ENCODE measurements at places on chromosomes 16 and 17. TPM values are rescaled to one million over a fixed set of nuclear protein-coding genes. Genes with fewer than 3 reads are reported as not detected.

The FN3K gene
- not detected for total RNA-seq

The P2RX1 gene
- total RNA-seq: not detected

GRCh38 chr16:26889740-26890139 is 177.0 kb upstream of the C16orf82 start:
- DNase-seq: no peak

DNA sequence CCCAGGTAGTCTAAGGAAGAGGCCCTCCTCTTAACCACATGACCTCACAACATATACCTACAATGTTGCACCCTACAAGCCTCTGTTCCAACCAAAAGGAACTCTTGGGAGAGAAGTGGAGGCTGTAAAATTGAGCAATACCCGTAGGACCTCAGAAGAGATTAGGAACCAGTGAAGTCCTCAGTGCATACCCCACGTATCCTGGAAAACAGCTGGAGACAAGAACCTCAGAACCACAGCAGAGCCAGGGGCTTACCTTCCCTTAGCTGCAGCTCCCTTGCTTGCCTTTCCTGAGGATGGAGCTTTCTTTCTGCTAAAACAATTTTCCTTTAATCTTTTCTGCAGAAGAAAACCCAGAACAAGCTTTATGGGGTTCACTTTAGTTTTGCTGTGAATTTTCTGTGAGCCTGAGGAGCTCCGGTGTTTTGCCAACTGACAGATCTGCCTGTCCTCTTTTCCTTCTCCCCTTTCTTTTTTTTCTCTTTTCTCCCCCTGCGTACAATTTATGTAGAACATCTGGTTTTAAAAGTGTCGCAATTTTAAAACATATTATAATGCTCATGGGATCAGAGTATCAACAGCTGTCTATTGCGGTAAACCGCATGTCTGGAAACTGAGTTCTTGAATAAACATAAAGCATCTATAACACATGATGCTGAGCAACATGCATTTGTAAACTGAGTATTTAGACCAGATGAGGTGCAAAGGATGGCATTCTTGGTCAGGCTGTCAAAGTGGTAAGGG is 226.4 kb upstream of the MAF start:
- DNase-seq: no peak

Data from H4 (cell line).